ENCODE measurements at places on chromosomes 6 and 20. TPM values are rescaled to one million over a fixed set of nuclear protein-coding genes. Genes with fewer than 3 reads are reported as not detected.

The TRIM40 gene
- total RNA-seq: not detected

The WFDC10B gene
- total RNA-seq: not detected

The TUBE1 gene
- total RNA-seq: 10.7 TPM

The B4GALT5 gene
- total RNA-seq: 57.8 TPM

The SLC12A5 gene
- total RNA-seq: not detected

All from melanocyte of skin (primary cell).